ENCODE measurements at places on chromosomes 2 and 18.

DNA sequence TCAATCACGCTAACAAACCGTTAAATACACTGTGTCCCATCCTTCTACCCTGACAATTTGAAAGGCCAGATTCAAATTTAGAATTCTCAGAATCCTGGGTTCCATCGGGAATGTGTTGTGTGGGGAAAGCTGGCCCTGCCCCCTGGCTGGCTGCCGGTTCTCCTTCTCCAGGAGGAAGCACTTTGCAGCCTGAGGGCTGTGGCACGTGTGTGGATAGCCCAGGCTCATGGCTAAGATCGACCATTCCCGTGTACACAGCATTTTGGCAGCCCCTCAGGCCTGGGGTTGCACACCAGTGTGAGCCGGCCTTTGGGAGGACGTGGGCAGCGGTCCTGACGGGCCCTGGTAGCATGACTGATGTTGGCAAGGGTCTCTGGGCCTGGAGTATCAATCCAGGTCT, 51.0 kb upstream of the ROCK2 start:
- DNase-seq: no peak

GRCh38 chr2:187054501-187055319, 205.7 kb upstream of the ZSWIM2 start:
- DNase-seq: no peak

- DNase-seq: no peak
Measured at GRCh38 chr2:157644776-157645175, 16.1 kb upstream of the ACVR1C start.

- DNase-seq: no peak
Measured at GRCh38 chr2:161199912-161200701, 39.9 kb downstream of the TANK start.

GRCh38 chr2:175161-175786, 88.6 kb downstream of the SH3YL1 start:
- DNase-seq: no peak

DNA sequence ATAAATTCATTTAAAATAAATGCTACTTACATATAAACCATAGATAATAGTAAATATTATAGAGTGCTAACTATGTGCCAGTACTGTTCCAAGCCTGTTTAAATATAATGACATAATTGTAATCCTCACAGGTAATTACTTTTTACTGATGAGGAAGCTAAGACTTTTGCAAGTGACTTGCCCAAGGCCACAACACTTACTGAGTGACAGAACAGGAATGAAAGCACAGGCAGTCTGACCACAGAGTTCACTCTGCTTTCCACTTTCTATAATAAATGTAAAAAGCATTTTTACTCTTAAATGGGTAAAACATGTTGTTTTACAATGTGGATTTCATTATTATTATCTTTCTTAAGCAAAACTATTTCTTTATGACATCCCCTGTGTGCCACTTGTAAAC, 537.8 kb upstream of the SLC39A10 start:
- DNase-seq: no peak

- peak; percentile 11 for DNase-seq
Measured at GRCh38 chr2:238289574-238289973, 1.2 kb upstream of the PER2 start.

GRCh38 chr2:182615036-182615435, 101.0 kb upstream of the DNAJC10 start:
- no peak for DNase-seq

- DNase-seq: peak; percentile 22
Measured at GRCh38 chr2:33477473-33478468, 1.3 kb downstream of the RASGRP3 start.

- no peak for DNase-seq
Measured at GRCh38 chr2:64839844-64840243, 149.4 kb upstream of the SLC1A4 start.

- peak; percentile 89 for DNase-seq
Measured at GRCh38 chr2:8193686-8194615, 487.9 kb upstream of the ID2 start.

DNA sequence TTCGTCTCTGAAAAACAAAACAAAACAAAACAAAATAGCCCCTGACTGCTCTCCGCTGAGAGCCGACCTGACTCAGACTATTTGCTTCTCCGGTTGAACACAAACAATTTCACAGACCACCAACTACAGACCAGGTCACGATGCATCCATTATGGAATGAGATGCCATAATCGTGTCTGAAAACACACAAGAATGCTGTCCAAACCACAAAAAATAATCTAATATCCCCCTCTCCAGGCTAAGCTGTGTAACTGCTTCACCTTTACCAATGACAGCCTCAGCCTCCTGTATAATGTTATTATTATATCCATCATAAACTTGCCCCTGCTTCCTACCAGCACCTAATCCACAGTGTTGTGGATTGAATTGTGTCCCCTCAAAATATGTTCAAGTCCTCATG, 114.7 kb downstream of the DNAH6 start:
- DNase-seq: peak; percentile 77
